Activated CD8-positive, alpha-beta T cell treated with anti-CD3 and anti-CD28 coated beads for 36 hours (primary cell): ENCODE measurements at places on chromosomes 7 and 10.

- no peak for DNase-seq
- peaks cover 2% of the 10 kb centered on the region for H3K4me1 ChIP-seq
- no peaks in the 10 kb centered on the region for H3K36me3 ChIP-seq
- no peak overlapping the region for H3K4me3 ChIP-seq
- H3K27me3 ChIP-seq, result peaks cover 7% of the 10 kb centered on the region
- H3K27ac ChIP-seq, result no peak overlapping the region
Measured at GRCh38 chr7:34840176-34840785, 182.3 kb downstream of the NPSR1 start.

DNA sequence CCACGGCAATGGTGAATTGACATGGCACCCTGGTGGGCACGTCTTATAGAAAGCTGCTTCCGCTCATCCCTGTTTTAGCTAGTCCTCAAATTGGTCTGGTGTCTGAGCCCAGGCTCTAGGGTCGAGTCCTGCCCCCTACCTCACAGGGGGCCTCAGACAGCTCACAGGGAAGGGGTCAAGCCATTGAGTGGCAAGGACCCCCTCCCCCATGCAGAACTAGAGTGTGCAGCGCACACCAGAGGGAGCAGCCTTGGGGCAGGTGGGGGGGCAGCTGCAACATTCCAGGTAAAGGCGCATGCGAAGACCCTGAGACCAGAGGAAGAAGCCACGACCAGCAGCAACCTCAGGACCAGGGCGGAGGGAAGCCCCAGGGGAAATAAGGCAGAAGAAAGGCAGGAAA is 240.4 kb upstream of the PPP2R2D start:
- H3K36me3 ChIP-seq, result no peaks in the 10 kb centered on the region
- H3K27ac ChIP-seq, result no peak overlapping the region
- no peak overlapping the region for H3K4me3 ChIP-seq
- DNase-seq, result no peak
- no peaks in the 10 kb centered on the region for H3K27me3 ChIP-seq

DNA sequence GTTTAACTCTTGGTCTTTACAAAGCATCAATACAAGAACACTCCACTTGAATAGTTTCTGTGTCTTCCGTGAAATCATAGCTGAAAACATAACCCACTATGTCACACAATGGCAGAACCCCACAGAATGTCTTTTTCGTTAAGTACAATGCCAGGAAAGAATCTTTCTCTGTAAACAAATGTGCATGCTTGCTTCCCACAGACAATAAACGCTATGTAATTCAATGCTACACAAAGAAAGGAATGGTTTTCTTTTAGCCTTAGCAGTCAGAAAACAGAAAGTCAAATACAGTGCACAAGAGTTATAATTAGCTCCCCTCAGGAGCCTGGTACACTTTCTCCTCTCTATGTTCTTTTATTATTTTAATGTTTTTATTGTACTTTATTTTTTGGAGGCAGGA is 186.1 kb downstream of the SRPK2 start:
- H3K27me3 ChIP-seq, result no peaks in the 10 kb centered on the region
- no peak overlapping the region for H3K4me3 ChIP-seq
- no peak overlapping the region for H3K27ac ChIP-seq
- peaks cover 29% of the 10 kb centered on the region for H3K36me3 ChIP-seq
- H3K4me1 ChIP-seq, result peaks cover 40% of the 10 kb centered on the region
- no peak for DNase-seq

GRCh38 chr10:7235376-7235775 is 175.5 kb downstream of the SFMBT2 start:
- no peak overlapping the region for H3K4me3 ChIP-seq
- H3K27ac ChIP-seq, result no peak overlapping the region
- no peak for DNase-seq
- H3K4me1 ChIP-seq, result peaks cover 34% of the 10 kb centered on the region

DNA sequence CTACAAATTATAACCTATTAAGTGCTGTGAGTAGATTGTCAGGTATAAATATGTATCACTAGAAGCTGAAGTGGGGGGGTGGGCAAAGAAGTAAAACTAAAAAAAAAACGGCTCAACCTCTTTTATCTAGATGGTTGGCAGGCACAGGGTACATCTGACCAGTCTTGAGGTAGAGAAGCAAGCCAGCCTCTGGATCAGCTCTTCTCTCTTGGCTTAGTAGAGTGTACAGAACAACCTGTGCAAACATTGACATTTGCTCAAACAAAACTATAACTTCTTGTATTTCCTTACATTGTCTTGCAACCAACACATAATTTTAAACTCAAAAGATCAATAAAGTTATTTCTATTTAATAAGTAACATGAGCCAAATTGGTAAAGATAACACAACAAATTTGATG is 25.6 kb downstream of the DNA2 start:
- H3K4me3 ChIP-seq, result no peak overlapping the region
- no peaks in the 10 kb centered on the region for H3K4me1 ChIP-seq
- no peak overlapping the region for H3K27ac ChIP-seq
- DNase-seq, result no peak
